ENCODE measurements at places on chromosomes 7 and 10.
A peak's percentile ranks its signal among the peaks of the same experiment; 100 is the strongest.

GRCh38 chr7:45122975-45123860 lies 11.7 kb upstream of the TBRG4 start:
- DNase-seq: no peak

- DNase-seq: no peak
These were observed 105.7 kb downstream of the ELAPOR2 start for GRCh38 chr7:86953653-86954336.

- DNase-seq: peak; percentile 17
These were observed 44.5 kb upstream of the ACBD5 start for GRCh38 chr10:27285093-27285492.

- DNase-seq: no peak
These were observed 32.2 kb downstream of the SPOCK2 start for GRCh38 chr10:72056113-72056512.

GRCh38 chr7:144517749-144518148 lies 114.3 kb upstream of the NOBOX start:
- DNase-seq: no peak

GRCh38 chr7:22051886-22052673 lies 106.4 kb upstream of the CDCA7L start:
- DNase-seq: no peak

DNA sequence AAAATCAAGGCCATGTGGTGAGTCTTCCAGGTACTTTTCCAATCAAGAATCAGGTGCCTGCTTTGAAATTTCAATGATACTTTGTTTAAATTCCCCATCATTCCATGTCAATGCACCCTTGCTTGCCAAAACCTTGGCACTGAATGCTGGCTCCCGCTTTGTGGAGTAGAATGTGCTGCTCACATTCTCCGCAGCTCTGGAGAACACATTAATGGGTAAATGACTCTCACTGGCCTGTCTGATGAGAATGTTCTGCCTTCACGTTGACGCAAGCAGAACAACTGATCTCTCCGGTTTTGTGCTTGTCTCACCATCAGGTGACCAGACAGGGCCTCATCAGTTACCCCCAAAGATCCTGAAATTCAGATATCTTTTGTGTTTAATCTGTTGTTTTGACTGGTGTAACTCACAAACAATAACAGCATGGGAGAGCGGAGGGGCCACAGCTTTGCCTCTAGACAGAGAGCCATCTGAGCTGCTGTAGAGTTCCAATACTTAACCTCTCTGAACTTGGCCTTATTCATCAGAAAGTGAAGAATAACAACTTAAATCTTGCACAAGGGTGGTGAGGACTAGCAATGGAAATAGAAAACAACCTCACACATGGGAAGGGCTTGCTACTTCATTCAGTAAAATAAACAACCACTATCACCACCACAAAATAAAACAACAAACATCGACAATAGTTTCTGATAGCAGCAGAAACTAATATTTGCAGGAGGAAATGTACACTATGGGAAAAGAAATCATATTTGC lies 276.9 kb upstream of the IGFBP3 start:
- no peak for DNase-seq

GRCh38 chr10:30437031-30437841 lies 3.3 kb downstream of the MAP3K8 start:
- peak; percentile 27 for DNase-seq

GRCh38 chr7:71343039-71343438 lies 211.1 kb downstream of the GALNT17 start:
- no peak for DNase-seq

DNA sequence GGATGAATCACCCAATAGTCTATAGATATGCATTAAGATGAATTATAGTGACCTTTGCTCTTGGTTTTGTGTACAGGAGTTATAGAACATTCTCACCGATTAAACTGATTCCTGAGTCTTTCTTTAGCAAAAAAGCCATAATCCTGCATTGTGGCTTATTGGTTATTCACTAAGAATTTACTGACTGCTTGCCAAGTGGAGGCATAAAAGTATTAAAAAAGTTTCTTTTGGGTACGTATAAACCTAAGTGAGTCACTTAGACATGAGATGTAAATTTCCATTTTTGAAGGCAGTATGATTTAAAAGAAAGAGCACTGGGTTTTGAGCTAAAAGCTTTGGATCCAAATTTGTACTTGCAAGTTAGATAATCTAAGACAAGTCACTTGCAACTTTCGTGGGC lies 100.7 kb downstream of the CDK6 start:
- no peak for DNase-seq

DNA sequence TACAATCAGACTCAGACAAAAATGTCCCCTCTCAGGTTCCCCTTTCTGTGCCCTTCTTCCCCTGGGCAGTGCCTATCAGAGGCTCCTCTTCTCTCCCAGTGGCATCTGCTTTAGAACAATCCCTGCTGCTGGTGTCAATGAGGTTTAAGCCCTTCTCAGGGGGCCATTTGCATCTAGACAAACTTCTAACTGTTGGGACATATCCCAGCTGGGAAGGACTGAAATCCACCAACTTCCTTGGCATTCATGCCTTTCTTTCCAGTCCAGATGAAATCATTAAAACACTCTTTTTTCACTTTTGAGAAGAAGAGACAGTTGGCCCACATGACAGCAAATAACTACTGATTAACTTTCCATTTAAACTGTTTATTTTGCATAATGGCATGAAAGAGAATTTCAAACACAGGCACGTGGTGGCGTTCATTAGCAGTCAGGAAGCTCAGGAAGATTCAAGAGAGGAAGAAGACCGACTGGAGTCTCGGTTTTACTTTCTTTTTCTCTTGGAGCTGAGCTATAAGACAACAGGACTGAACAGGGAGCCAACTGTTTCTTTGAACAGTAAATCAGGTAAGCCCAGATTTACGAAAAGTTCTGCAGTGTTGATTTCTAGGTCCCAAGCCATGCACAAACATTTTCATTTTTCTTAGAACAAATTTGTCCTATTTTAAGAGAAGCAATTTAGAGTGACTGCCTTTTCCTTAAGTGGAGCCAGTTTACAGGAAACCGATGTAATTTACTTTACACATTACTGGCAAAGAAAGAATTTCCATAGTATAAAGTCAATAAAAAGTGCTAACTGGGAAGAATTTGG lies at the start of gene GIMAP2:
Gene GIMAP2 (plus strand): TSS at position 488 of the 811 bp plus-strand sequence. CDS start 1,354 bp downstream, outside the sequence.
- DNase-seq: no peak

DNA sequence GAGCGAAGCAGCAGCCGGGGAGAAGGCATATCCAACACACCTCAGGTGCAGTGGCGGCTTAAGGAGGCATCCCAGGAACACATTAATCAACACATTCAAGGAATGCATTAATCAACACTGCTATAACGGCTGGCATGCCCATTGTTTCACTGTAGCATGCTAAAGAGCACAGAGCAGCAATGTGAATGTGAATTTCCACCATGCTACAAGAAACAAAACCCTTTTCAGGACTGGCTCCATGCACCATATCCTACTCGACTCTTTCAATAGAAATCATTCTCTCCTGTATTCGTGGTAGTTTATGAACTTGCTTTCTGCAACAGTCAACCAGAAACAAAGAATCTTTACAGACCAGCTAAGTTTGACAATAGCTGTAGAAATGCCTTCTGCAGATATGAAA lies 149.0 kb downstream of the NRCAM start:
- no peak for DNase-seq

DNA sequence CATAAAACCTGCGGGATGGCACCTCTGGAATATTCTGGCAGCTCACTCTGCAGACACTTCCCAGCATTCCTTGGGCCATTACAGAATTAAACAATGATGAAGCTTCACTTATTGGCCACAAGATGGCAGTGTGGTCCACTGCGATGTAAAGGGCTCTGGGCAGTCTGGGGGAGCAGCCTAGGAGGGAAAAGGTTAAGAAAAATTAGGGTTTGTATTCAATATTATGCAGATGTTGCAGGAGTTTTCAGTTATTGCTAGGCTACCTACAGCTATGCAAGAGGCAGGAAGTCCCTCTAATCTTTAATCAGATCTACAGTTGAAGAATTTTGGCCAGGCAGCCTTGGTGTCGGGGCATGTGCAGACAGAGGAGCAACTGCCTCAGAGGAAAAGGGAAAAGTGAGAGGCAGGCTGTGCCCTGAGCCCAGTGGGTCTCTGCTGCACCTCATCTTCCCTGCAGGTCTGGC lies 233.2 kb upstream of the PRSS1 start:
- DNase-seq: peak; percentile 80

DNA sequence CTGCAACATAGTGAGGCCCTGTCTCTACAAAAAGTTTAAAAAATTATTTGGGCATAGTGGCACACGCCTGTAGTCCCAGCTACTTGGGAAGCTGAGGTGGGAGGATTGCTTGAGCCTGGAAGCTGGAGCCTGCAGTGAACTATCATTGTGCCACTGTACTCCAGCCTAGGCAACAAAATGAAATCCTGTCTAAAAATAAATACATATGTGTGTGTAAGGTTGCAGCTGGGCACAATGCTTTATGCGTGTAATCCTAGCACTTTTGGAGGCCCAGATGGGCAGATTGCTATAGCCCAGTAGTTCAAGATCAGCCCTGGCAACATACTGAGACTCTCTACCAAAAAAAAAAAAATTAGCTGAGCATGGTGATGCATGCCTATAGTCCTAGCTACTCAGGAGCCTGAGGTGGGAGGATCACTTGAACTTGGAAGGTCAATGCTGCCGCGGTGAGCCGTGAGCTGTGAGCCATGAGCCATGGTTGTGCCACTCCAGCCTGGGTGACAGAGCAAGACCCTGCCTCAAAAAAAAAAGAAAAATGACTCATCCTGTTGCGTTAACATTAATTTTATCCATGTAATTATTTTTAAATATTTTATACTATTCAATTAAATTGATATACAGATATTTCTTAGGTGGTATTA lies 38.3 kb downstream of the CCAR1 start:
- DNase-seq: no peak

DNA sequence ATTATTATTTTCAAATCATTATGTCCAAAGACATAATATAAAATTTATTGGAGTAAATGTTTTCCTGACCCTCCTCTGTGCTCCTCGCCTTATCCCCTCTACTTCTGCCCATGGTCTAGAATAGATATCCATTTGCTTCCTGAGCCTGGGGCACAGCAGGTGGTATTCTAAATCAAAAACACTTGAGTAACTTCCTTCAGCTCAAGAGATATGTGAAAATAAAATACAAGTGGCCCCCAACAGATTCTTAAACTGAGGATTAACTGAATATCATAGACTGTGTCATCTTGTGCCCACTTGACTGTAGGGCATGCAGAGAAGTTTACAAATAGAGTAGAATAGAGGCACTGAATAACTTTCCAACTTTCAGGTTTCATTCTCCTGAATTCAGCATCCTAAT lies 59.1 kb downstream of the HGF start:
- no peak for DNase-seq

DNA sequence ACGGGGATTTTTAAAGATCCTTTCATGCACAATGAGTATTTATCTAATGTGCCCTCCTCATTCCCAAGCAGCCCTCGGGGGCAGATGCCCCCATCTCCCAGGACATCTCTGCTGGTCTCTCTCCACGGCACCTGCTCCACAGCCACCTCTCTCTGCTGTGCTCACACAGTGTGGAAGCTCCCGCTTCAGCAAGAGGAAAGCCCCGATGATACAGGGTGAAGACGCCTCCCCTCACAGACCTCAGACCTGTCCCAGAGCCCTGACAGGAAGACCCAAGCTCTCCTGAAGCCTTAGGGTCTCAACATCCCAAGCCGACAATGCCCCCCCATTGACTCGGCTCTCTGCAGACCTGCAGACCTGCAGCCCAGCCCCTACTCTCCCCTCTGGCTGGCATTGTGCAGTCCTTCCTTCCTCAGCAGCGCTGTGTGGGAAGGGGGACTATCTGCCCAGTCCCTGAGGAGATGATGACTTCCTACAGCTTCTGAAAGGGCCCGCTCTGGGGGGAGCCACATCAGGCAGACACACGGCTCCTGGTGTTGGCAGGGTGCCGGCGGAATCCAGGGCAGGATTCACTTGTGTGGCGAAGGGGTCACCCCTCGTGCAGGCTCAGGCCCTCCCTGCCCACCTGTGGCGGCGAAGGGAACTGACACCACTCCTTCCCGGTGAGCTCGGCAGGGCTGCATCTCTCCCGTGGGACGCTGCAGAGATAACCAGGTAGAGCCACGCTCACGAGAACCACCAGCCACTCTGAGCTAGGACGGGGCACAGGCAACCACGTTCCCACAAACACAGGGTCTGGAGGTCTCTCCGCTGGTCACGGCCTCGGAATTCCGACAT lies 61.8 kb downstream of the PTPRN2 start:
- DNase-seq: no peak

GRCh38 chr10:104246976-104247375 lies 7.7 kb upstream of the GSTO1 start:
- no peak for DNase-seq

DNA sequence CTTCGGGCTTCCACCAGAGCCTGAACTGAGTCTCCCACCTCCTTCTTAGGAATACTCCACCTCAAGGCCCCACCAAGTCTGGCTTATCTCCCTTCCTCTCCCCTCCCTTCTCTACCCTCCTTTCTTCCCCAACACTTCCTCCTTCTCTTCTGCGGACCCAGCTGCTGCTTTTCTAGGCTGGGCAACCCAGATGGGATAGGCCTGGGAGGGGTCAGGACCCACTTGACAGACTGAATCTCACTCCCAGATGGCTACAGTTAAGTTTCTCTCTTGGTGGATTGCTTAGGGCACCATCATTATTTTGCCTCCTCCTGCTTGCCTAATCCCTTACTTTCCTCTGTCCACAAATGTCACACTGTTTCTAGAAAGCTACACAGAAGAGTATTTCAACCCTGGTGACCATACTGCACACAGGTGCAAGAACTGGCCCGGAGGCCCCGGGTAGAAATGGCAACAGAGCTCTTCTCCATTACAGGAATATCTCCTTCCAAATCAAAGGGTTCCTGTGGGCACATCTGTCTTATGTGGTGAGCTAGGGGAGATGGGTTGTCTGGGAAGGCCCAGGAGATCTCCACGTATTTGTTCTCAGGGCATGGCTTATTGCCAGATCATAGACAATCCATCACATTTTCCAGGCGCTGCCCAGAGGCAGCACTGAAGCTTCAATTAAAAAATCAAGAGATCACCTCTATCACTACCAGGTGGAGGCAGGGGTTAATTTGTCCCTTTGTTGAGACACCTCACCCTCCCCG lies 5.1 kb upstream of the HOXA11 start:
- DNase-seq: no peak

DNA sequence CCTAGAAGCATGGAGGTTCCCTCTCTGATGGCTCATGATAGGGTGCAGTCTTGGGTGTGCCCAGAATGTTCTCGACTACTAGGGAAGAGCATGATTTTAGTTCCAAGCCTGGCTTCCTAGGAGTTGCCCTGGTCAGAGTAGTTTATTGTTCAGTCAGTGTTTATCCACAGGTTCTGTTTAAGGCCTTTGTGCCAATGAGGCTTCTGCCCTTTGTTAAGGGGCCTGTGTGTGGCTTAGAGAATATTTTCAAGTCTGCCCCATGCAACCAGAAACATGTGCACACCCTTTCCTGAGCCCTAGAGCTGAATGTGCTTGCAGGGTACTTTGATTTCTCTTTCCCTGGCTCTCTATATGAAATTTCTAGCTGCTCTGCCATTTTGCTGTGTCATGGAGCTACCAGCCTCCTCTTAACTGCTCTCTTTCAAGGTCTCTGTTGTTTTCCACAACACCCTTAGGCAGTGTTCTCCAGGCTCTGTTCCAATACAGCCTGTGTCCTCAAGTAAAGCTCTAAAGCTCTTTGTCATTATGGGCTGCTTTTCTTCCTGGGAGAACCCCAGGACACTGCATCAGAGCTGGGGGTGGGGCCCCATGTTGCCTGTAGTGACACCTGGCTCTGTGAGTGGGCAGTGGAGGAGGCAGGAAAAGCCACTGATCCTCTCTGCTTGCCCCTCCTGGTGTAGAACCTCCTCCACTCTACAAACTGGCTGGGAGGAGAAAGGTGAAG lies 34.1 kb upstream of the TSPAN33 start:
- no peak for DNase-seq

All from ACHN (cell line).